Activated naive CD8-positive, alpha-beta T cell treated with anti-CD3 and anti-CD28 coated beads for 36 hours (primary cell): ENCODE measurements at places on chromosomes 2 and 18. TPM values are rescaled to one million over a fixed set of nuclear protein-coding genes. Genes with fewer than 3 reads are reported as not detected.

The SNORC gene
- total RNA-seq: 1.5 TPM

The OTOF gene
- total RNA-seq: 0.74 TPM

The ANO7 gene
- 3.6 TPM for total RNA-seq

The MAL gene
- total RNA-seq: 52.9 TPM

The CAVIN2 gene
- total RNA-seq: not detected

The CDK5R2 gene
- not detected for total RNA-seq

The NPPC gene
- total RNA-seq: 0.48 TPM

The KCNF1 gene
- total RNA-seq: not detected

The ZNF2 gene
- total RNA-seq: 2.9 TPM

The RBM44 gene
- total RNA-seq: 0.46 TPM

The TMEM131 gene
- total RNA-seq: 27.9 TPM

The GAL3ST2 gene
- total RNA-seq: 0.31 TPM

The CCDC85A gene
- not detected for total RNA-seq

DNA sequence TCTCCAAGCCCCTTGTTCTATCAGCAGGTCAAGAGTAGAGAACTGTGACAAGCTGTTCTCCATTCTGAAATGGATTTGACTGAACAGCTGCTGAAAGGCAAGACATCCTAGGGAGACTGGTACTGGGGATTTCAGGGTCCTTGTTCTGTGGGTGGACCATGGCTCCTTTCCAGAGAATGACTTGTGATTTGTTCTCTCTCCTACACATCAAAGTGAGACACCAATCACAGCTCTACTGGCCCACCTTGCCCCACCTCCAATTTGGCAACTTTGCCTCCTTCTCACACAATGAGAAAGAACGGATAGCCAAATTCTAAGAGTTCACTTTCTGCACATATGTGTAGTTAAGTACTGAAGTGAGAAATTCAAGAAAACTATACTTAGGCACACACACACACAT lies 67.4 kb downstream of the BCL11A start:
- DNase-seq: no peak

DNA sequence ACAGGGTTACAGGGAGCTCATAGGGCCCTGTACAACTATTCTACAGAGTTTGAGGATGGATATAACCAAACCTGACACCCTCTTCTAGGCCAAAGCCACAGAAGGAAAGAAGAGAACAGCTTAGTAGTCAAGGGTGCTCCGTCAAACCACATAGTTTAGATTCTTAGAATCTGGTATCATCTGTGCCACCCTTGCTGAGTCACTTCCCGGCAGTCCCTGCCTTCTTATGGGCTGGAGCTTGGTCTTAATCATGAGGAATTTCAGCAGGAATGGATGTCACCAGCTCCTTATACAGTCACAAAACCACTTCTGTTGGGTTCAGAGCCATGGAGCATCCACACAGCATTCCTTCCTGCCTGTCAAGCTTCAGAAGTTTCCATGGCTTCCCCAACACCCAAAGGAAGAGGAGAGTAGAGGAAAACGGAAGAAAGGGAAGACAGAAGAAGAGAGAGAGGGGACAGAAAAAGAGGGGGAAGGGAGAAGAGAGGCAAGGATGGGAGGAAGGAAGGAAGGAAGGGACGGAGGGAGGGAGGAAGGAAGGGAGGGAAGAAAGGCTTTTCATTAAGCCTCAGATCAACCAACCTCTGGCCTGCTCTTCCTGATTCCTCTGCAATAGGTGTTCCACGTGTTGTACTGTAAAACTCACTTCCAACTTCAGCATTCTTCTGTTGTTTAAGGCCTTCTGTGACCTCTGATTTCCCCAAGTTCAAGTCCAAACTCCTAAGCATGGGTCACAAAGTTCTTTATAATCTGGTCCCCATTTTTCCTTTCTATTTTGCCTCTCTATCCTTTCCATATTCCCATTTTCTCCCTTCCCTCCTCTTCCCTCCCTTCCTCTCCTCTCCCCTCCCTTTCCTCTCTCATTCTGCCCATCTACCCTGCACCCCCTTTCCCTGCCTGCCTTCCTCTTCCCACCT lies 246.1 kb upstream of the TNP1 start:
- no peak for DNase-seq

DNA sequence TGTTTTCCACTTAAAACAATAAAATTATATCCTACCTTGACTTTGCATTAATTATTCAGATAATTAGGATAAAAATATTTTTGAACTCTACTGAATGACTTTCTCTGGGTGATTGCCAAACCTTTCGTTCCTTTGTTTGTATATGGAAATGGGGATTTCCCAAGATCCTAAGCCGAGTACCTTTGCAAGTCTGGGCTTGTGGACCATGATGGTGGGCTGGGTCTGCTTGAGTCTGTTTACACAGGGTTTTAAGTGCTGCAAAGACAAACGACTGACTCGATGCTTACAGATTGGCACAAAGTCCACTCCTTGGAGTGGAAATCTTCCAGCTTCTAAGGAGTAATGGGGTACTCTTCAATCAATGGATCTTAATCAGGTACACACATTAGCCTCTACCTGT lies 659.5 kb downstream of the TSN start:
- no peak for DNase-seq

- DNase-seq: no peak
These were observed 141.8 kb upstream of the FHL2 start for GRCh38 chr2:105540642-105541041.

DNA sequence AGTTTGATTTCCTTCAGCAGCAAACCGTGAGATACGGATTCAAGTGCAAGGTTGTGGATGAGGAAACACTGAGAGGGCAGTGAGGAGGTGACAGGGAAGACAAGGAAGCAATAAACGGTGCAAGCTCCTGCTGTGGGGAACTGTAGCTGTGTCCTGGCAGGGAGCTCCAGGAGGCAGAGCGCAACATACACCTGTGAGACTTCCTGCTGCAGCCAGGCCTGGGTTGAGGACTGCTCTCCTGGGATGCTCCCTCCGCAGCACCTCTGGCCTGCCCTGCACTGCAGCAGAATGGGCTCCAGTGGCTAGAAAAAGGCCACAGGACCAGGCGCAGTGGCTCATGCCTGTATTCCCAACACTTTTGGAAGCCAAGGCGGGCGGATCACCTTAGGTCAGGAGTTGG lies 85.5 kb downstream of the MRO start:
- no peak for DNase-seq

GRCh38 chr2:69322631-69323030 lies 64.4 kb downstream of the GFPT1 start:
- DNase-seq: no peak

DNA sequence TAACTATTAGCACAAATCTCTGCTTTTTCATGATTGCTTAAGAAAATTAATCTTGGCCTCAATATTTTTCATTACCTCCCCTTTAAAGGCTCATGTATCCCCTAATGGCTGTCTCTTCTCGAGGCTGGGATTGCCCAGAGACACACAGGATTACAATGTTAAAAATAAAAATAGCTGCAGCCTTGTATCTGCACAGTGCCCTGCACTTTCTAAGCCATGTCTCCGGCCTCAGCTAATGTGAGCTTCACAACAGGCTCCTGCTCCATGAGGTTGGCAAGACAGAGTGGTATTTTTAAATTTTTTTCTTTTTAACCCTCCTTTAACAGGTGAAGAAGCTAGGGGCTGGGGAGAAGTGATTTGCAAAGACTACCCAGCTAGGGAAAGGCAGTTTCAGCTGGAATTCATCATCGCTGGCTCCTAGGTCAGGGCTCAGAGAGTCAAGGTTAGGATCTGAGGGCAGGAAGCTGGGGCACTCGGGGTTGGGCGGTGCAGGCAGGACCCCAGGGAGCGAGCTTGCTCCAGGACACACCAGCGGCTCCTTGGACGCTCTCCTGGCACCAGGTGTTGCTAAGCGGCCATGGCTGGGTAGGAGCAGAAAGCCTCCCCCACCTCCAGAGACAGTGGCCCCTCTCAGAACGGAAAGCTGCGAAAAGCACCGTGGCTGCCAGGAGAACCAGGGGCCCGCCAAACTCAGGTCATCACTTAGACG lies 135.6 kb downstream of the SMAD2 start:
- DNase-seq: no peak

- DNase-seq: no peak
These were observed 34.0 kb downstream of the CCNT2 start for GRCh38 chr2:134952608-134953007.

DNA sequence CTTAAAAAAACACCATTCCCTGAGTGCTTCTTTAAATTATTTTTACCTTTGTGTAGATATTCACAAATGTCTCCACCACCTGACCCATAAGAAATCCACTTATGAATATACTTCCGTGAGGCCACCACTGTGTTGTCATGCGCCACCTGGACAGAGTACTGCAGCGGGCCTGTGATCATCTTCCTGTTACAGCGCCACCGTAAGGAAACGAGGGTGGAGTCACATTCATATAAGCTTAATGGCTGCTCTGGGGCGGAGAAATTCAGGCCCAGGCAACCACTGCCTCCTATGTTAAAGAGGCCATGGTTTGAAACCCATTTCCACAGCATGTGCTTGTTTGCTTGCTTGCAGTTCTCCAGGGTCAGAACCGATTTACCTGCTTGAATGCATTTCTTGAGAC lies 17.7 kb downstream of the PLA2R1 start:
- DNase-seq: no peak
